T-cell (primary cell): ENCODE measurements at places on chromosomes 4 and X. TPM values are rescaled to one million over a fixed set of nuclear protein-coding genes. Genes with fewer than 3 reads are reported as not detected.

- DNase-seq, result no peak
These were observed 151.1 kb upstream of the MAMLD1 start for GRCh38 chrX:150211988-150212387.

FAM47A gene
- not detected for total RNA-seq

CT83 gene
- total RNA-seq, result not detected

GABRB1 gene
- total RNA-seq, result not detected

DNA sequence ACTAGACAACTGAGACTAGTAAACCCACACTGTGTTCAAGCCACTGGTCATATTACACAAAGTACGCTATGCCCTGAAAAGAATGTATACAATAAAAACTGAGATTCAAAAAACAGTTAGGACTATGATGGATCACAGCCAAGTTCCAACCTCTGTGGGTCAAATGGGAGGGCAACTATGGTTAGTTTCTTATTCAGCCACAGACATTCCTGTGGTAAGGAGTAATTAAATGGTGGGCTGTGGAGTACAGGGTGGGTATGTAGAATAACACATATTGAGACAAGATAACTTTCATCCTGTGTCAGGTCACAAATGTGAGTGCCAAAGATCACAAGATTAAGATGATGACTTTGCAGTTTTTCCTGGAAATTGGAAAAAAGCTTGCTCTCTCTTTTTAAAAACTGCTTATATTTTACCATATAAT lies 167.2 kb downstream of the NPNT start:
- no peak for DNase-seq

RPL36A gene
- 431 TPM for total RNA-seq

- DNase-seq, result no peak
These were observed 29.2 kb downstream of the GRID2 start for GRCh38 chr4:92333016-92333415.
